ENCODE measurements at places on chromosomes 6 and 20.

DNA sequence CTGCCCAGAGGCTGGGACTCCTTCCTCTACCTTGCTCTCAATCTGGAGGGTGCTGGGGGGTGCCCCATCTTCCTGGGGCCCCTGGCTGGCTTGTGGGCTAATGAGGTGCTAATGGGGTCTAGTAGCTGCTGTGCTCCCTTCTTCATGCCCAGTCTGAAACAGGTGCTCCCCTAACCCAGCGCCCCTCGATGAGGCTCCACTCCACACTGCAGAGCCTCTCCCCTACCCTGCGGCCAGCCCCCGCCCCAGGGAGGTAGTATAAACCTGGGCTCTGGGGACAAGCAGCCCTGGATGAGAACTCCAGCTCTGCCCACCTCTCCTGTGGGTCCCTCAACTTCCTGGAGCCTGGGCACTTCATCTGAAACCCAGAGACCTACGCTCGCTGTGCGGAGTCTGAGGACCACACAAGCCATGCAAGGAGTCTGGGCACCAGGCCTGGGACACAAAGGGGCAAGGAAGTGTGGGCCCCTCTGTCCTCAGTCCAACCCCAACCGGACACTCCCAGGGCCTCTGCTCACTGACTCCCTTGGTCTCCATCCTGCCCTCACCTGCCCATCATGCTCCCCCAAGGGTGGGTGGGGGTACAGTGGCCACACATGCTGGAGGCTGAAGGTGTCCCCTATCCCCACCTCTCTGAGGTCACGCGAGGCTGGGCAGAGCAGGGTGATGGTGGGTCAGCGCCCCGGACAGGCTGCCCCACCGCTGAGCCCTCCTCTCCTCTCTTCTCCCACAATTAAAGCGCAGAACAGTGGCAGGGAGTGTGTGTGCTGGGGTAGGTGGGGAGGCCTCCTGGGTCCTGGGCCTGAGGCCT is 6.1 kb downstream of the RPL10A start:
- DNase-seq, result no peak

GRCh38 chr20:39899881-39900280 is 789.2 kb downstream of the MAFB start:
- no peak for DNase-seq

- no peak for DNase-seq
Observed at GRCh38 chr6:1230689-1231605, 81.0 kb upstream of the FOXQ1 start.

DNA sequence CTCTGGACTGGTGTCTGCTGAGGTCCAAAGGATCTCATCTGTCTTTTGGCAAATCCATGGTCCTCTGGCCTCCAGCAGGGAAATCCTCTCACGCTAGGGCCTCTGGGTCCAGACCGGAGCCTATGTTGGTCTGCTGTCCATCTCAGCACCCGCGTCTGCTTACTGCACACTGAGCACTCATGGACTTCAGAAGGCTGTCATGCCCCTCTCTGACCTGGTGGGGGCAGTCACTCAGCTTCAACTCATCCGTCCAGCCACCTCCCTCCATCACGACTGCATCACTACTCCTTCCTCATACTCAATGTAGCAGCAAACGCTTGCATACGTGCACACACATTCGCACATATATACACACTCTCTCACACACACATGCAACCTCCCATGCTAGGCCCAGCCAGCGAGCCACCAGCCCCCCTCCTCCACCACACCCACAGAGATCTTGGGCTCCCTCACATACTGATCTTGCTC is 33.3 kb downstream of the GABRR2 start:
- peak; percentile 65 for DNase-seq

DNA sequence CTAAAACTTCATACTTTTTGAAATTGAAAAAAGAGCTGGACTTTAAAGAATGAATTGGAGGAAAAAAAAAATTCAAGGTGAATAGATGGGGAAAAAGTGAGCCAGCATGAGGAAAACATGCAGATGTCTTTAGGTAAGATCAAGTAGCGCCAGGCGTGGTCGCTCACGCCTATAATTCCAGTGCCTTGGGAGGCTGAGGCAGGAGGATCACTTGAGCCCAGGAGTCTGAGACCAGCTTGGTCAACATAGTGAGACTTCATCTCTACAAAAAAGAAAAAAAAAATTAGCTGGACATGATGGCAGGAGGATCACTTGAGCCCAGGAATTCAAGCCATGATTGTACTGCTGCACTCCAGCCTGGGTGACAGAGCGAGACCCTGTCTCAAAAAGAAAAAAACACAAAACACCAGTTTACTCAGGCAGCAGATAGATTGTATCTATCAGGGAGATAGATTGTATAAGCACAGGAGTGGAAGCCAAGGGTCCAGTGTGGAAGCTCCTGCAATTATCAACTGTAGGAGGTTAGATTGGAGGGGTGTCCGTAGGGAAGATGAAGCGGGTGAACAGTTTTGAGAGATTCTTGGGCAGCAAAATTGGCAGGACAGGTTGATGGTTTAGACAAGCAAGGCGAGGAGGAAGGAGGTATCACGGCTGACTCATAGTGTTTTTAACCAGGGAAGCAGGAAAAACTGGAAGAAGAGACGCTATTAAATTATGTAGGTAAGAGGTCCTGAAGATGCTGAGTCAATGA is 97.6 kb upstream of the ZNF217 start:
- DNase-seq, result no peak

GRCh38 chr6:13614126-13614925 is 809 bp upstream of the NOL7 start:
- no peak for DNase-seq

- no peak for DNase-seq
Observed at GRCh38 chr6:123780021-123780420, 23.6 kb upstream of the NKAIN2 start.

GRCh38 chr20:19510611-19511010 is 247.4 kb upstream of the RIN2 start:
- DNase-seq, result no peak

- DNase-seq, result no peak
Observed at GRCh38 chr6:146938266-146938665, 266.0 kb upstream of the STXBP5 start.

- DNase-seq, result no peak
Observed at GRCh38 chr6:150177259-150177951, 34.6 kb downstream of the PPP1R14C start.

GRCh38 chr6:31543639-31544038 is 1.8 kb upstream of the DDX39B start:
- no peak for DNase-seq

- DNase-seq, result peak; percentile 38
Observed at GRCh38 chr20:62120990-62121775, 1.1 kb upstream of the LSM14B start.

DNA sequence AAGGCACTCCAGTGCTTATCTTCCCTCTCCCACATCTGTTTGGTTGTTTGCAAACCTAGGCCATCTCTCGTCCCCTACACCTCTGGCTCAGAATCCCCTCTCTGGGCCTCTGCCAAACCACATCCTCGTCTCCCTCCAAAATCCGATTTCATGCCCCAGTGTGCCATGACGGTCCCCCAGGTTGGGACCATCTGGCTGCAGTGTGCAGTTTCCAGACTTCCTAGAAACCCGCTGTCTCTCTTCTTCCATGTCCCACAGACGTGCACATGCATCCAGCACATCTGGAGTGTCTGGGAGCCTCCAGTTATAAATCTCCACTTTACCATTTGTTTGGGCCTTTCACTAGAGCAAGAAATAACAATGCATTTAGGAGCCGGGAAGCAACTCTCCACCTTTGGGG is 316.2 kb downstream of the KIF16B start:
- DNase-seq, result no peak

- DNase-seq, result no peak
Observed at GRCh38 chr6:31419842-31420241, 16.4 kb downstream of the MICA start.

- no peak for DNase-seq
Observed at GRCh38 chr20:62148908-62149314, 5.3 kb downstream of the SS18L1 start.

- DNase-seq, result no peak
Observed at GRCh38 chr6:19268718-19269117, 568.5 kb upstream of the ID4 start.

DNA sequence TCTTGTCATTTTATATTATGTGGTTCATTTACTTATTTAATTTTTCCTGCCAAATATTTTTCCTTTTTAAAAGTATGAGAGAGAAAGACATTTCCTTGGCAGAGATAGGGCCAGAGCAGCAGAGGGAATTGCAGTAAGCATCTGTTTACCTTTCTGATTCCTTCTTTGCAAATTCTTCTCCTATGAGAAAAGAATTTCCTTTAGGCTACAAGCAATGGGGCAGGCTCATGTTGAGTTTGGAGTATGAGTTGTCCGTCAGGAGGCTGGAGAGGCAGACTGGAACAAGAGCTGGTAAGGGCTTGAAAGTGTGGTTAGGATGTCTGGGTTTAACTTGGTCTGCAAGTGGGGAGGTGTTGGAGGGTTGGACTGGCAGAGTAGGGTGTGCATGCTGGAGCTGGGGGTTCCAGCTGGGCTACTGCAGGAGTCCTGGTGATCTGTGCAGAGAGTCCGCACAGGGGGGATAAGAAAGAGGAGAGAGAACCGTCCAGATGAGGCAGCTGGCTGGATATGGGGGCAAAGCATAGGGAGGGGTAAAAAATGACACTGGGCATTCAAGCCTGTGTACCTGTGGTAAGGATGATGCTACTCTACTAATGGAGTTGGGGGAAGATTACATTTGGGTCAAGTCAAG is 19.7 kb downstream of the TIAM2 start:
- no peak for DNase-seq

GRCh38 chr20:8535403-8536261 is 403.6 kb downstream of the PLCB1 start:
- no peak for DNase-seq

DNA sequence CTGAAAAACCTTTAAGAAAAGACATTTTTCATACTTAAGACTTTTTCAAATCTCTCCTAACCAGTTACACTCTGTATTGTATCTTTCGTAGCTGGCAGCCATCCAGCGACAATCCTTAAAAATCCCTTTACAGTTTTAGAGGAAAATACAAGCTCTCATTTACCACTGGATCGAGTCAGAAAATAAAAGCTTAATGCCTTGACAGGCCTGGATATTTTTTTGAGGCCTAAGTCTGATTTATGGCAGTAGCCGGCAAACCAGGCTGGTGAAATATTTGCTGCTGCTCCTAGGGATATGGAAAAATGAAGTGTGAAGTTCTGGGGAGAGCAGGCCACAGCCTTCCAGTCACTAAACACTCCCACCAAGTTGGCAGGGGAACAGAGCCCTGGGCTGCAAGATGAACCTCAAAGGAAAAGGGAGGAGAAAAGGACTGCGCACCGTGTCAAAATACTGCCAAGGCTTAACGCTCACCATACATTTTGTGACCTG is 213.0 kb upstream of the SUPT3H start:
- no peak for DNase-seq

DNA sequence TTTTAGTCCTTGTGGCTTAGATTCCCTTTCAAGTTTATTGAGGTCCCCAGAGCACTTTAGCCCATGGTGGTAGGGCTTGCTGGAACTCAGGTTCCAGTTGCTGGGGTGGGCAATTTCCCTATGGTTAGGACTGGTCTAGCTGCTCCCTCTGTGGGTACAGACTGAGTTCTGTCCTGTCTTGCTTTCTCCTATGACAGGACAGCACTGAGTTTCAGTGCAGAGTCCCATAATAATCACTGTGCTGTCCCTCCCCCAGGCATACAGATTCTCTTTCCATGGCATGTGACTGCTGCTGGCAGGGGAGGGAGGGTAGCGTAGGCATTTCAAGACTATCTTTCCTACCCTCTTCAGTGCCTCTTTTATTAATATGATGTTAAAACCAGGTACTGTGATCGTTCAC is 17.1 kb upstream of the ERVFRD-1 start:
- no peak for DNase-seq

DNA sequence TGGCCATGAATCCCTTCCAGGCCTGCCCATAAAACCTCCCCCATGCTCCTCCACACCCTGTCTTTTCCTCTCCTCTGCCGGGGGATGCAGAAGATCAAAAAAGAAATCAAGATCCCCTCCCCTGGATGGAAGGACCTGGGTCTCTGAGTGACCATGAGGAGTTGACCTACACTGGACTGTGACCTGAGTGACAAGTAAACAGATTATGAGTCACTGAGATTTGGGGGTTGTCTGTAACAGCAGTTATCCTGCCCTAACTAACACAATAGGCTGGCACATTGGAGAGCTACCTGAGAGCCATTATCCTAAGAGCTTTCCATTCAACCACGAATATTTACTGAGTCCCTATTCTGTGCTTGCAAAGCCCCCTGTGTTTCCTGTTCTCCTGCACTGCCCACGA is 28.4 kb upstream of the SIRPA start:
- DNase-seq, result no peak

- no peak for DNase-seq
Observed at GRCh38 chr6:113697632-113698410, 159.3 kb upstream of the MARCKS start.

- no peak for DNase-seq
Observed at GRCh38 chr6:136439514-136440190, 110.6 kb downstream of the MAP7 start.

GRCh38 chr20:57450419-57450818 is 59.2 kb downstream of the RBM38 start:
- DNase-seq, result no peak

- no peak for DNase-seq
Observed at GRCh38 chr6:4091941-4092340, 13.0 kb upstream of the FAM217A start.

- DNase-seq, result no peak
Observed at GRCh38 chr6:16521528-16521927, 239.7 kb downstream of the ATXN1 start.

DNA sequence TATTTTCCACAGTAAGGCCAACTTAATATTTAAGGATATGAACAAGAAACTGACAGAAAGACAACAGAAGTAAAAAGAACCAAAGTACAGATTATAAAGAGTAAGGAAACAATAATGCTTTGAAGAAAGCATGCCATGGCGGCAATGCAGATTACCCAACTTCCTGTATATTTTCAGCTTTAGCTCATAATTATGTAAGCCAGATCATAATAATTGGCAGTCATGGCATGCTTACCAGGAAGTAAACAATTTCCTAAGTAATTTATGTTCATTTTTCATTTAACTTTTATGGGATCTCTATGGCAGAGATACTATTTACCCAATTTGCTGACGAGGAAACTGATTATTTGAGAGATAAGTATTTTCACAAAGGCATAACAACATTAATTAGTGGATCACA is 988.7 kb downstream of the HACE1 start:
- DNase-seq, result no peak

DNA sequence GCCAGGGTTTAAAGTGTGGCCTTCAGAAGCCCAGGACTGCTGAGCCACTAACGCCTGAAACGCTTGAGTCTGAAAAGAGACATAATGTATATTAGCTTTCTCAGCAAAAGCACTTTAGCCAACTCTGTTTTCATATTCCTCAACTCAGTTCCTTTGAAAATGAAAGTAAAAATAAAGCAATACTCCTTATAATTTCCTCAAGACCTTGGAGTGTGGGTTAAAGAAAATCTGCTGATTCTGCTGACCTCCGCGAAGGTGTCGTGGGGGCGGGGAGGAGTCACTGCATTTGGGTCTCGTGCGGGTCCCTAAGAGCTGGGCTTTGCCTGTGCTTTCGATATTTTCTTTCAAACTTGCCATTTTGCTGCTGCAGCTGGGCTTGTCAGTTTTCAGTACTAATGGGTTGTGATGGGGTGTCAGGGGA is 142.2 kb upstream of the ARID1B start:
- DNase-seq, result no peak

Measured in natural killer cell (primary cell).